GM23248 (cell line): ENCODE measurements at places on chromosomes 12 and 14. TPM values are rescaled to one million over a fixed set of nuclear protein-coding genes. Genes with fewer than 3 reads are reported as not detected.

The ANKRD9 gene
- total RNA-seq = 14.9 and 22.8 TPM in 2 replicates

The TMEM119 gene
- 58.6 and 93.2 TPM in 2 replicates for total RNA-seq

The STYK1 gene
- total RNA-seq = 1.1 TPM in 1 of 2 replicates, not detected in the other

The STON2 gene
- not detected in 2 replicates for total RNA-seq

The GAS2L3 gene
- total RNA-seq = 9.8 and 14.8 TPM in 2 replicates

The ITGB7 gene
- 1.4 and 2.4 TPM in 2 replicates for total RNA-seq

The ITPK1 gene
- 33.3 and 35.0 TPM in 2 replicates for total RNA-seq

The MGAT2 gene
- 92.9 and 105 TPM in 2 replicates for total RNA-seq

The COCH gene
- total RNA-seq = 2.7 TPM in 1 of 2 replicates, not detected in the other

The NRL gene
- 0.86 TPM in 1 of 2 replicates, not detected in the other for total RNA-seq

The ZBTB42 gene
- 2.4 and 6.2 TPM in 2 replicates for total RNA-seq

The IL31 gene
- not detected in 2 replicates for total RNA-seq

- DNase-seq = peak; percentile 20
Observed at GRCh38 chr12:5416571-5416970, 15.3 kb upstream of the NTF3 start.

GRCh38 chr12:50441763-50442162 is 41.1 kb downstream of the LARP4 start:
- no peak for DNase-seq

DNA sequence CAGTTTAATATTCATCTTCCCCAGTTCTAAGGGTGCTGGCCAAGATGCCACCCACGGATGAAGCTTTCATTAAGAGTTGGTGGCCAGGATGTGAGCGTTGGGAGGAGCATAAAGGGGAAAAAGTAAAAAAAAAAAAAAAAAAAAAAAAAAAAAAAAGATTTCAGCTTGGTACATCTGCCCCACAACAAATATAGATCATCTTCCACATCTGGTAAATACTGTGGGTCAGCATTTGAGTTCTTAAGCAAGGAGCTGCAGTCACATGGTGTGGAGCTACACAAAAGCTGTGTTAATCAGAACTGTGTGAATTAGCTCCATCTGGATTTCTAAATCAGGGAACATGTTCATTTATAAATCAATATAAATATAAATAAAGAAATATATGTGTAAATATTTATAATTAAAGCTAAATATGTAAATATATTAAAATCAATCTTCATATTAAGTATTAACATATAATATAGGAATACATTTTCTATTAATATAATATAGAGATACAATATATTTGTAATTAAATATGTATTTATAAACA is 262.3 kb downstream of the NUAK1 start:
- DNase-seq = peak; percentile 59

DNA sequence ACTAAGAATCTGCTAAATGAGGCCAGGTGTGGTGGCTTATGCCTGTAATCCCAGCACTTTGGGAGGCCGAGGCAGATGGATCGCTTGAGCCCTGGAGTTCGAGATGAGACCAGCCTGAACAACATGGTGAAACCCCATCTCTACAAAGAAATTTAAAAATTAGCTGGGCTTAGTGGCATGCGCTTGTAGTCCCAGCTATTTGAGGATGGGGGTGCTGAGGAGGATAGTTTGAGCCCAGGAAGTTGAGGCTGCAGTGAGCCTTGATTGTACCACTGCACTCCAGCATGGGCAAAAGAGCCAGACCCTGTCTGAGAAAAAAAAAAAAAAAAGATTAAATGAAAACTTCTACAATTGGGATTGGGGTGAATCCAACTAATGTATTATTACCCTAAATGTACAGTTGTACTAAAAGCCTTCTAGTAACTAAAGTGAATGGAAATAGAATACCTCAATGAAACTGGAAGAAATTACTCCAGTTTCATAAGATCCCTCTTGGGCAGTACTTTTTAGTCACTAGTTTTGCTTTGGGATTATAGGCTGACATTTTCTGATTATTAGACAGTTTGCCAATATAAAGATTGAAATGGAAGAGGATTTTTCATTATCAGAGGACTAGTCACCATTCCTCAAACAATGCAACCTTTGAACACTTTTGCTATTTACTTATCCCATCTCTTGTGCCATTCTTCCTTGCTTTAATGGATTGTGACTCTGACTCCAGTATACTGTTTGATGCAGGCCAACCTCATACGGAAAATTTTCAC is 14.3 kb downstream of the COCH start:
- no peak for DNase-seq

GRCh38 chr14:50082784-50083466 is 33.4 kb downstream of the VCPKMT start:
- DNase-seq = no peak

GRCh38 chr14:75979648-75980565 is 1.9 kb downstream of the TGFB3 start:
- peak; percentile 37 for DNase-seq

- no peak for DNase-seq
Observed at GRCh38 chr12:23099104-23099503, 474.1 kb downstream of the ETNK1 start.

DNA sequence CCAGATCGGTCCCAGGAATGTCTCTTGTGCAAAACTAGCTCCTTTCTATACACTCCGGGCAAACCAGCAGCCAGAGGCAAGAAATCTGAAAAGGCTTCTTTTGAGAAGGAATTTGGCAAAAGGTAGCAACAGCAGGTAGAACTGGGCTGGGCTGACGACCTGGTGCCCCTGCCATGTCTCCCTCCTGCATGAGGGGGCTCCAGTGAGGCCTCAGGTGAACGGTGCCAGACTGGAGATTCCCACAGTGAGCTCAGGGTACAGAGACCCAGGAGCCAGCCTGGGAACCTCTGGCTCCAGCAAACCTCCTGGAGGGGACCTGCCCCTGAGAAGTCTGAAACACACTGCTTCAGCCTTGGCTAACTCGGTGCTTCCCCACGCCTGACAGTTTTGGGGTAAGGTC is 10.8 kb downstream of the ITPK1 start:
- DNase-seq = no peak

- no peak for DNase-seq
Observed at GRCh38 chr14:80354860-80355581, 143.7 kb upstream of the DIO2 start.

DNA sequence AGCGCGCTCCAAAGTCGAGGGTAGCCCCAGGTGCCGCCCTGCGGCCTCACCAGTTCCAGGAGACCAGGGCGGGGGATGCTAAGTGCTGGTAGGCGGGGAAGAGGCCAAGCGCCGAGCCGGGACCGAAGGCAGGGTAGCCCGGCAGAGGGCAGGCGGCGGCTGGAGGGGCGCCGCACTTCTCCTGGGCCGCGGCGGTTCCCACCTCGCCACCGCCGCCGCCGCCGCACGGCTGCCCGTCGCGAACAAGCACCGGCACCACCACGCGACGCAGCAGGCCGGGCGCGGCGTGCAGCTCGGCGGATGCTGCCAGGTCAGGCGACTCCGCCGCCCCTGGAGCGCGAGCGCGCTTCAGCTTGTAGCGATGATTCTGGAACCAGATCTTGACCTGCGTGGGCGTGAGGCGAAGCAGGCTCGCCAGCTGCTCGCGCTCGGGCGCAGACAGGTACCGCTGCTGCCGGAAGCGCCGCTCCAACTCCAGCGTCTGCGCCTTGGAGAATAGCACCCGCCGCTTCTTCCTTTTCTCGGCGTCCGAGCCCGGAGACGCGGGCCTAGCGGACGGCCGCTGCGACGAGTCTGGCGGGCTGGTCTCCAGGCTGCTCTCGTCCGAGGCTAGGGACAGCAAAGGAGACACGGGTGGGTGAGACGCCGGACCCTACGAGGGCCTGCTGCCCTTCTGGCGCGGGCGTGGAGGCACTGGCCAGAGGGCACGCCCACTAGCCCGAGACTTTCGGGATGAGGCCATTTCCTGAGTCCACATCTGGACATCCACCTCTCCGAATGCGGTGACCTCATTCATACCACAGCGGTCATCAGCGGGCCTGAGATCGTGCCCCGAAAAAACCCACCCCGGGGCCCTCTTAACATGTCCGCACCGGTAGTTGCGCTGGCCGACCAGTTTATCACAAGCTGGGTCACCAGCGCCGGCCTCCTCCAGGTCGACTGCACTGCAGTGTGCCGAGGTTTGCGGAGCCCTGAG is 1.3 kb downstream of the NKX2-8 start:
- peak; percentile 62 for DNase-seq

GRCh38 chr14:57066887-57067513 is 201.7 kb downstream of the EXOC5 start:
- peak; percentile 36 for DNase-seq

GRCh38 chr14:67744046-67744445 is 42.4 kb downstream of the RDH12 start:
- DNase-seq = no peak

GRCh38 chr12:121139286-121139685 is 6.6 kb downstream of the P2RX7 start:
- DNase-seq = no peak

GRCh38 chr12:29212682-29213403 is 63.8 kb downstream of the FAR2 start:
- DNase-seq = peak; percentile 3

DNA sequence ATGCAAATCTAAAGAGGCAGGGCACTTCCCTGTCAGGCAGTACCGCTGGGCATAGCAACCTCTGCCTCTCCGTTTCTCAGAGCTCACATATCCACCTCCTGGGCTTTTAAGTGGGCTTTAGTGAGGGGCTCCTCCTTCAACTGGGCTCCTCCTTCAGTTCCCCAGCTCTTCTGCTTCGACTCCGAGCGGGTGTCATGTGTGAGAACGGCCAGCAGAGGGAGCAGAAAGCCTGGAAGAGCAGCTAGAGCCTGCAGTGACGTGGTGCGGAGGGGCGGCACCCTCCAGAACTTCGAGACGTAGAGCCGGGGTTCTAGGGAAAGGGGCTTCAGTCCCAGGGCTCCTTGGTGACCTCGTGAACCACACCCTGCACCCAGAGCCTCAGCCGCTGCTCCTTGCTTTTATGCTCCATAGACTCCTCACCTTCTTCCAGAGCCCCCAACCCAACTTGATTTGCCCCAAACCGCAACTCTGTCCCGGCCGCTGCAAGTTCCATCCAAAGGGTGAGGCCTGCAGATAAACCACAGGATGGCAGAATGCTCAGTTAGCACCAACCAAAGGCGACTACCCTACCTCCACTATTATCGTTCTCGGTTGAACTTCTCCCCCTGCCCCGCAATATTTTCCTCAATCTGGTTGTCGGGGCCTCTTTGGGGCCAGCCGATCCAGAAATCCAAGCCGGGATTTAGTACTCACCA is 383 bp upstream of the GLI1 start:
- DNase-seq = peak; percentile 95

DNA sequence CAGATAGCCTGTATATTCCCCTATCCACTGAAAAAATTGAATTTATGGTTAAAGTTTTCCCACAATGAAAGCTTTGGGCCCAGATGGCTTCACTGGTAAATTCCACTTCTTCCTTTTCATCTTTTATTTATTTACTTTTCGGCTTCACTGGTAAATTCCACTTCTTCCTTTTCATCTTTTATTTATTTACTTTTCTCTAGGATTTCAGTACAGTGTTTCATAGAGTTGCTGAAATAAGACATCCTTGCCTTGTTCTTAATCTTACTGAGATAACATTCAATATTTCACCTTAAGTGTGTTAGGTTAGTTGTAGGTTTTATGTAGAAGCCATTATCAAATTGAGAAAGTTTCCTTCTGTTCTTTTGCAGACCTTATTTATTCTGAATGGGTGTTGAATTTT is 18.9 kb upstream of the KLRG1 start:
- no peak for DNase-seq

DNA sequence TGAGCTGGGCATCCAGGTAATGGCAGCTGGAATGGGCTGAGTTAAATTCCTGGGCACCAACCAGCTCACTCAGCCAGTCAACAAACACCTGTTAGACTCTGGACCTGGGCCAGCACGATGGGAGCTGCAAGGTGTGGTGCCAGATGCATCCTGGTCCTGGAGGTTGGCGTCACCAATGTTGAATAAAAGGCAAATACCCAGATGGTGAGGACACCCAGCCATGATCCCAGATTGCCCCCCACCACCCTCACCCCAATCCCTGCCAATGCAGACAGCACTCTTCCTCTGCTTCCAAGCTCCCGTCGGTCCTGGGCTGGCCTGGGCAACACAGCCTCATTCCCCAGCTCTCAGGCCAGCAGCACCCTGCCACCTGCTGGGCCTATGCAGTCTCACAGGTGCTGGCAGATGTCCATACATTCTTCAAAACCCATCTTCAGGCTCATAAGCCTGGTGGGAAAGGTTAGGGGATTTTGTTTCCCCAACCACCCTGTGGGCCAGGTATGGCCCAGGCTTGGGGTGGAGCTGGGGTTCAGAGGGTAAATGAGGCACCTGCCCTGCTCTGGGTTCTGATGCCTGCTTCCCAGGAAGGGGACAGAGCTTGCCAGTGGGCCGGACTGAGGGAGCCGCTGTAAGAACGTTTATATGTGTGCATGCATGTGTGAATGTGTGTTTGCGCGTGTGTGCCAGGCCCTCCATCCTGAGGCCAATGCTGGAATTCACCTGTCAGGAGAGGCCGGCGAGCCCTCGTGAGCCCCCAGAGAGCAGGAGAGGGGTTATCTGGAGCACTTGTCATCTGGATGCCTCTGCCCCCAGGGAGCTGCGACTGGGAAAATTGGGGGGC is 58.0 kb downstream of the LGMN start:
- DNase-seq = peak; percentile 74

GRCh38 chr12:121132601-121133481 is at the start of gene P2RX7:
P2RX7 (plus strand) TSS chr12:121132876; CDS start chr12:121132971, 95 bp downstream.
- peak; percentile 91 for DNase-seq

DNA sequence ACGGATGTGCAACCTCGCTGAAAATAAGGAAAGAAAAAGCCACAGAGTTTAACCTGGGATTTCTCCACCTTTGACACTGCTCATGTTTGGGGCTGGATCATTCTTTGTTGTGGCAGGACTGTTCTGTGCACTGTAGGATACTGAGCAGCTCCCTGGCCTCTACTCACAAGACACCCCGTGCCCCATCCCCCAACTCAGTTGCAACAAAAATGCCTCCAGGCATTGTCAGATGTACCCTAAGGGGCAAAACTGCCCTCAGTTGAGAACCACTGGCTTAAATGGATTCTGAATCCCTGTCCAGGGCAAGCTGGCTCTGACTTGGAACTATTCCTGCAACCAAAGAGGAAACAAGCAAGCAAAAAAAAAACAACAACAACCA is 2.1 kb downstream of the GLTP start:
- DNase-seq = no peak
